ENCODE measurements at places on chromosomes 6 and 20. TPM values are rescaled to one million over a fixed set of nuclear protein-coding genes. Genes with fewer than 3 reads are reported as not detected.

DNA sequence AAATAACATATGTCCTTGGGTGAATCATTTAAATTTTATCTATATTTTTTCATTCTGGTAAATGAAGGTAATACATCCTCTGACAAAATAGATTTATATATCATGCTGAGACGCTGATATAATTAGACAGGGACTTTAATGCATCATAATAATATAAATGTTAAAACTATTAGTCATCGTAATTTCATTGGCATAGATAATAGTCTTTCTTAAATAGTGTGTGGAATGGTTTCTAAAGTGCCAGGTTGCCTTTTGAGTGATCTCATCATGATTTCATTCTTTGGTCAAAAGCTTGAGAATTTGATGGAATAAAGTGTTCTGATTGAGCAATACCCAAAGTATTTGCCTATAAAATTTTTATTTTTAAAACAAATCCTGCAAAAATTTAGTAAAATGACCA, 43.2 kb upstream of the BMP5 start:
- no peak for DNase-seq
- H3K4me3 ChIP-seq, result no peak overlapping the region
- H3K4me1 ChIP-seq, result no peaks in the 10 kb centered on the region
- H3K27me3 ChIP-seq, result no peaks in the 10 kb centered on the region

GRCh38 chr20:33531047-33531877, 41.4 kb downstream of the CBFA2T2 start:
- peak overlapping the region; percentile 0 for H3K27ac ChIP-seq
- no peaks in the 10 kb centered on the region for H3K27me3 ChIP-seq
- no peak overlapping the region for H3K4me3 ChIP-seq
- no peak for DNase-seq
- no peaks in the 10 kb centered on the region for H3K36me3 ChIP-seq

DNA sequence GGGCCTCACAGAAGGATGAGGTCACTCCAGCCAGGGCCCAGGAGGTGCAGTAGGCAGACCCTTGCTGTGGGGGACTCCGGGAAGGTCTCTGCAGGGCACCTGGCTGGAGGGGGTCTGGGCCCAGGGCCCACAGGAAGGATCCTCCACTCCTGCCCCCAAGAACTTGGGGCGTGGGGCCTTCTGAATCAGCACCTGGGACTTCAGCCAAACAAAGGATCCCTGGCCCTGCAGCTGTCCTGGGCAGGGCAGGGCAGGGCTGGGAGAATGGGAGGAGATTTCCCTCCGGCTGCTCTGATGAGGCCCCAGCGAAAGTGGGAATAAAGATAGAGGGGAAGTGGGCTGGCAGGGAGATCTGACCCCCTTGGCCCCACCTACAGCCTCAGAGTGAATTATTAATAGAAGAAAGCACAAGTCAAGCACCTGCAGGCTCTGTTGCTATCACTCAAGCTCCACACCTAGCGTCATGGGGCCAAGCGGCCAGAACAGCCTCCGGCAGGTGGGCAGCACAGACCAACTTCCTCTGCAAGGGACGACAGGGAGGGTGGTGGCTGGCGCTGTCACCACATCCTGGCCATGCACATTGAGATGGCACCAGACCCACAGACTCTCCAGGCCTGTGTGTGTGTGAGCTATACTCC, 61.6 kb upstream of the MRPS10 start:
- H3K4me1 ChIP-seq, result peaks cover 34% of the 10 kb centered on the region
- no peak overlapping the region for H3K4me3 ChIP-seq
- no peaks in the 10 kb centered on the region for H3K27me3 ChIP-seq
- H3K27ac ChIP-seq, result peak overlapping the region; percentile 68
- DNase-seq, result no peak
- no peaks in the 10 kb centered on the region for H3K36me3 ChIP-seq

DNA sequence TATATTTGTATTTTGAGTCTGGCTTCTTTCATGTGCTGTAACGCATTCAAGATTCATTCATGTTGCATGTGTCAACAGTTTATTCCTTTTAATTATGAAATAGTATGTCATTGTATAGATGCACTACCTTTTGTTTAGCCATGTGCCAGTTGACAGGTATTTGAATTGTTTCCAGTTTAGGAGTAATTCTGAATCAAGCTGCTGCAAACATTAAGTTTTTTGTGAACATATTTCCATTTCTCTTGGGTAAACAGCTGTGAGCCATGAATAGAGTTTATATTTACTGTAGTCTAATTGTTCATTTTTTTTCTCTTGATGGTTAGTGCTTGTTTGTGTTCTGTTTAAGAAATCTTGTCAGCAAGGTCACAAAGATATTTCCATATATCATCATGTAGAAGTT, 142.4 kb upstream of the RIPOR2 start:
- H3K4me3 ChIP-seq, result no peak overlapping the region
- H3K4me1 ChIP-seq, result no peaks in the 10 kb centered on the region
- H3K27ac ChIP-seq, result no peak overlapping the region
- DNase-seq, result no peak
- H3K27me3 ChIP-seq, result no peaks in the 10 kb centered on the region

The SNAI1 gene
- total RNA-seq, result 2.8 TPM

DNA sequence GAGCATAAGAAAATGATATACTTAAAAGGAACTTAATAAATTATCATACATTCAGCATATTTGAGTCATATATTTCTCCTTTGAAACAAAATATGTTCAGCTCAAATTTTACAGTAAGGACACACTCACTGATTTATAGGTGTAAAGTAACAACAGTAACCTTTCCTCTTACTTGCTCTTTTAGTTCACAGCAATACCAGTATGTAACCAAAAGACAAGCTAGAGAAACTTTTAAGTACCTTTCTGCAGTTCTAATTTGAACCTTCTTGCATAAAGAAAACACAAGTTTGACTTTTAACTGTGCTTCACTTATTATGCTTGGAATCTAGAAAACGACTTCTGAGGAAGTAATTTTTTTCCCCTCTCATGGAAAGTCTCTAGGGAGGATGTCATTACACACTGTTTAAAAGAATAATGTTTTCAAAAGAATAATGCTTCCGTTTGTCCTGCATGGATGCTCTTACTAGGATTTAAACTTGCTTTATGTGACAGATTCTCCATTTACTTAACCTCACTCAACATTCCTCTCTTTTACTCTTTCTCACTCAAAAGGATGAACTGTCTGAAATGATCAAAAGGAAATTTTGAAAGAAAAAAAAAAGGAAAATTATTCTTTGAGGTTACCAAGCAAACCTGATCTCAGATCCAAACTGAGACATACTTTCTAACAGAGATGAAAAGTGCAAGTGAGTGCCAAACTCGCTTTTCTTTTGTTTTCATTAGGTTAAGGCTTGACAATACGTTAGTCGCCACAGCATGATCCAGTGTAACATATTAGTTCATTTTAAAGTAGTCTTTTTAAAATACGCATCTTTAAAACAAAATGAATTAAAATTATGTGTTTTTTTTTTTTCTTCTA, 22.4 kb upstream of the CALHM6 start:
- peaks cover 3% of the 10 kb centered on the region for H3K4me1 ChIP-seq
- H3K4me3 ChIP-seq, result no peak overlapping the region
- no peaks in the 10 kb centered on the region for H3K27me3 ChIP-seq

The LY6G6C gene
- total RNA-seq, result not detected

The PLA2G7 gene
- total RNA-seq, result 19.6 TPM

DNA sequence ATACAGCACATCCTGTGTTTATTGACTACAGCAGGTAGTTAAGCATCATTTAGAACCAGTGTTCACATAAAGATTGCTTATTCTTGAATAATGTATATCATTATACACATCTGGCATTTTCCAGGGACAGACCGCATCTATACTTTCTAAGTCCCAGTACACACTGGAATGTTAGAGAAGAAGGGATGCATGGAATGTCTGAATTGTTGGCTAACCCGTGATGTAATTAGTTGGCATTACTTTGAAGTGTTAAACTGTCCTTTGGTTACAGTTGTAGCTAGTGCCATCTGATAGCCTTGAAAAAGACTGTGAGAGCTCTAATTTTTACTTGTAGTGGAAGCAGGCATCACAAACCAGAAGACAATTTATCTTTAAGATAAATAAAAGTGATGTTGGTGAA, 29.8 kb upstream of the MCHR2 start:
- no peak overlapping the region for H3K4me3 ChIP-seq
- no peaks in the 10 kb centered on the region for H3K27me3 ChIP-seq
- no peaks in the 10 kb centered on the region for H3K36me3 ChIP-seq
- no peak for DNase-seq
- H3K27ac ChIP-seq, result no peak overlapping the region

DNA sequence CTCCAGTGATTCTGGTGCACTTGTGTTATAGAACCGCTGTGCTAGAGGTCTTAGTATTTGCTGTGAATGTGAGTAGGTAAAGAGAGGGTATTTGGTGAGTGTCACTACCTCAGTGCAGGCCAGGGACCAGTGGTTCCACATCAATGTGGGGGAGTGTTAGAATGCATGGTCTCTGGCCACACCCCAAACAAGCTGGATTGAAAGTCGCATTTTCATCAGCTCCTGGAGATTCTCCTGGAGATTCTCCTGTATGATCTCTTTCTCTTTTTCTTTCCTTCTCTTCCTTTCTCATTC, 26.8 kb upstream of the BCAS1 start:
- H3K27ac ChIP-seq, result no peak overlapping the region
- H3K27me3 ChIP-seq, result peaks cover 10% of the 10 kb centered on the region
- no peaks in the 10 kb centered on the region for H3K4me1 ChIP-seq
- H3K4me3 ChIP-seq, result no peak overlapping the region

GRCh38 chr20:55678970-55679667, 326.2 kb downstream of the CBLN4 start:
- H3K36me3 ChIP-seq, result no peaks in the 10 kb centered on the region
- no peak overlapping the region for H3K4me3 ChIP-seq
- no peaks in the 10 kb centered on the region for H3K4me1 ChIP-seq
- H3K27ac ChIP-seq, result no peak overlapping the region
- DNase-seq, result no peak
- H3K27me3 ChIP-seq, result no peaks in the 10 kb centered on the region

The COL10A1 gene
- total RNA-seq, result not detected

The CLPSL2 gene
- not detected for total RNA-seq

The ENPP3 gene
- 0.50 TPM for total RNA-seq

The IRF4 gene
- total RNA-seq, result 7.0 TPM

GRCh38 chr6:30842754-30843610, 41.3 kb upstream of the DDR1 start:
- no peaks in the 10 kb centered on the region for H3K27me3 ChIP-seq
- no peak for DNase-seq
- no peak overlapping the region for H3K27ac ChIP-seq
- no peaks in the 10 kb centered on the region for H3K4me1 ChIP-seq
- H3K36me3 ChIP-seq, result no peaks in the 10 kb centered on the region

- H3K27me3 ChIP-seq, result no peaks in the 10 kb centered on the region
- H3K4me3 ChIP-seq, result no peak overlapping the region
- no peaks in the 10 kb centered on the region for H3K36me3 ChIP-seq
Observed at GRCh38 chr20:50635676-50636600, 55.4 kb downstream of the RIPOR3 start.

GRCh38 chr6:22468256-22468965, 101.0 kb upstream of the HDGFL1 start:
- no peak overlapping the region for H3K4me3 ChIP-seq
- no peak overlapping the region for H3K27ac ChIP-seq
- H3K36me3 ChIP-seq, result no peaks in the 10 kb centered on the region

The ILRUN gene
- total RNA-seq, result 82.9 TPM

DNA sequence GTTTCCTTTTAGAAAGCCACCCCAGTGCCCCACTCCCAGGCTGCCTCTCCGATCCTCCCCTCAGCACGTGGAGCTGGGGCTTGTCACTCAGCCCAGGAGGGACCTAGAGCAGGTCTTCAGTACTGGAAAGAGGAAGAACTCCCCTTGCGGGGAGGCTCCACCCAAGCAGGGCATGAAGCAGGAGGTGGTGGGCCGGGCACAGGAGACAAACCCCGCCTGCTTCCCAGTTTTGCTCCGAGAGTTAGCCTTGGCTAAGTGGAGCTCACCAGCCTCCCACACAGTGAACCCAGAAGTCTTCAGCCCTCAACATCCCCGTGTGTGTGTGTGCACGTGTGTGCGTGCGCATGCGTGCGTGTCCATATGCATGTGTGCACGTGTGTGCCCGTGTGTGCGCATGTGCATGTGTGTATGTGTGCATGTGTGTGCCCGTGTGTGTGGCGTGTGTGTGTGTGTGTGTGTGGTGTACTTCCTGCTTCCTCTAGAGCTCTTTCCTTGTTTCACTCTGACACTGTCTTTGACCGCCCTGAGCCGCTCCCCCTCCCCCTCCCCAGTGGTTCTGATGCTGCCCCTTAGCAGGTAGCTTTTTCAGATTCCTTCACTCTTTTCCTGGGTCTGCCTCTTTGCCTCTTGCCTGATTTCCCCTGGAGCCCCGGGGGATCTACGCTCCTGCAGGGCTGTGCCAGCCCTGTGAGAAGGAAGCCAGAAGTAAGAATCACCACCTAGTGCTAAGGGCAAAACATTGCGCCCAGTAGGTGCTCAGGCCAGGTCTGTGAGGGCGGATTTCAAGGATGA, 239.8 kb downstream of the CDC5L start:
- no peaks in the 10 kb centered on the region for H3K4me1 ChIP-seq
- H3K27me3 ChIP-seq, result no peaks in the 10 kb centered on the region
- H3K4me3 ChIP-seq, result no peak overlapping the region
- no peak overlapping the region for H3K27ac ChIP-seq
- peak; percentile 62 for DNase-seq

GRCh38 chr6:76701610-76702009, 629.1 kb upstream of the IMPG1 start:
- H3K4me3 ChIP-seq, result no peak overlapping the region
- H3K27ac ChIP-seq, result no peak overlapping the region
- H3K36me3 ChIP-seq, result no peaks in the 10 kb centered on the region

DNA sequence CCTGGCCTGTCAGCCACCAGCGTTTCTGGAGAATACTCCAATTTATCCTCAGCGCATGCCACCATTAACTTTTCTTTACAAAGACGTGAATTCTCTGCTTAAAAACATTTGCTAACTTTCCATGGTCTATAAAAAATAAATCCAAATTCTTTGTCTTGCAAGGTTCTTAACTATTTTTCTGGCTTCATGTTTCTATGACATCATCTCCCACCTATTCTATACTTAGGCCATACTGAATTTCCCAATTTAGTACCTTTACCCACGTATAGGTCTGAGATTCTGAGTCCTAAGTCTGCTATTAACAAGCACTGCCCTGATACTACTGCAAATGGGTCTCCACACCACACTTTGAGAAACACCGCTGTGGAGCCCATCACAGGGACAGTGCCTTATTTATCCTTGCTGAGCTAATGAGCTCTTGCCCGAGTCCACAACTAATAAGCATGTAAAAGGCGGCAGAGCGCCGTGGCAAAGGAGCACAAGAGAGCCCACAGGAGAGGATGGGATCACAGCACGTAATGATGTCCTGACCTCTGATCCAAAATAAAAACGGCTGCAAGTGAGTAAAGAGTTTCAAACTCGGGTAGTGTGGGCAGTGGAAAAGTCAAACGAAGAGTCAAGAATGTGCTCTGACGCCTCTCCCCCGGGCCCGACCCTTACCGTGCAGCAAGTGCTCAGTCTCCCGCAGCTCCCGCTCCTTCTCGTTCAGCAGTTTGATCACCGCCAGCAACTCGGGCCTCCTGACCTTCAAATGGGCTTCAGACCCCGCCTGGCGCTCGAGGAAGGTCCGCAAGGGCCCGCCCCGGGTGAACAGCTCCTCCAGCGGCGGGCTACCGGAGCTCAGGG, 519 bp downstream of the MTRF1L start:
- H3K27me3 ChIP-seq, result no peaks in the 10 kb centered on the region
- H3K4me1 ChIP-seq, result peaks cover 32% of the 10 kb centered on the region
- H3K36me3 ChIP-seq, result peaks cover 15% of the 10 kb centered on the region
- no peak for DNase-seq
- peak overlapping the region; percentile 88 for H3K27ac ChIP-seq

The ADGRB3 gene
- total RNA-seq, result 2.0 TPM

The WFDC12 gene
- 0.44 TPM for total RNA-seq
